ENCODE measurements at places on chromosomes 3 and 15. TPM values are rescaled to one million over a fixed set of nuclear protein-coding genes. Genes with fewer than 3 reads are reported as not detected.
A peak's percentile ranks its signal among the peaks of the same experiment; 100 is the strongest.

SNTN gene
- not detected for total RNA-seq

TMIE gene
- total RNA-seq = 0.90 TPM

LRRIQ4 gene
- total RNA-seq = not detected

EFHB gene
- total RNA-seq = 1.3 TPM

LRCH3 gene
- 48.2 TPM for total RNA-seq

XRN1 gene
- 12.3 TPM for total RNA-seq

NAA50 gene
- total RNA-seq = 231 TPM

COL6A5 gene
- total RNA-seq = not detected

DUOXA1 gene
- total RNA-seq = not detected

RETNLB gene
- not detected for total RNA-seq

ERICH6 gene
- total RNA-seq = not detected

SLC7A14 gene
- 0.95 TPM for total RNA-seq

DNA sequence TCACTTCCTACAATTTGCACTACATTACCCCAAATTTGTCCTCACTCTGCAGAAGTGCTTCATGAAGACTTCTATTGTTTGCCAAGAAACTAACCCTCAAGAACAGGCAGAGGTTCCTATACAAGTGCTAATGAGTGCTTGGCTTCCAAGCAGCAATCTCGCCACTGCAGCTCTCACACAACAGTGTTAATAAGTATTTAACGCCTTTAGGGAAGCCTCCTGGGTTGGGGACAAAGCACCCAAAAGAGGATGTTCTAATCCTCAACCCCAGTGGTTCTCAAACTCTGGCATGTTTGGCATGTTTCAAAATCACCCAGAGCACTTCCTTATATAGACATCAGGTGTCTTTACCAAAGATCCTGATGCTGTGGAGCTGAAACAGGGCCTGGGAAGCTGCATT is 64.6 kb downstream of the ZIC4 start:
- no peak for DNase-seq

DNA sequence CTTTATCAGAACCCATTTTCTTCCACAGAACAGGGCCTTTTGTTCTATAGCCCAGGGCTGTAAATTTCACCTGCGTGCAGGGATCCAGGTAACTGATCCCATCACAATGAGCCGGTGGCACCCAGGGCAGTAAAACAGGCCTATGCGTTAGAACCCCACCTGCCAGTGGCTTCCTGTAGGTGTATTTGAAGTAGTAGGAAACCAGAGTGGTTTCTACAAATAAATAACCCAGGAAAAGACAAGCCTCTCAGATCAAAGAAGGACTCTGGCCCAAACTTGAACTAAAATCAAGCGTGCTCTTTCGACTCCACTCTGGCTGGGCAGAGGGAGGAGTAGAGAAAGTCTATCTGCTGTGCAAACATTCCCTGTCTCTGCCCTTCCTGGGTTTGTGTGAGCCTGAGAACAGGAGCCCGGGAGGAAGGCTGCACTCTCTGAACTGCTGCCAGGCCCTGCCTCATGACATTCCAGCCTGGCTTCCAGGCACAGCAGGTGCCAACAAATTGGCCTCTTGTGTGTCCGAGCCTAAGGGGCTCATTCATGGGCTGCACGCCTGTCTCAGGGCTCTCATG is 77.7 kb downstream of the CEMIP start:
- no peak for DNase-seq

DNA sequence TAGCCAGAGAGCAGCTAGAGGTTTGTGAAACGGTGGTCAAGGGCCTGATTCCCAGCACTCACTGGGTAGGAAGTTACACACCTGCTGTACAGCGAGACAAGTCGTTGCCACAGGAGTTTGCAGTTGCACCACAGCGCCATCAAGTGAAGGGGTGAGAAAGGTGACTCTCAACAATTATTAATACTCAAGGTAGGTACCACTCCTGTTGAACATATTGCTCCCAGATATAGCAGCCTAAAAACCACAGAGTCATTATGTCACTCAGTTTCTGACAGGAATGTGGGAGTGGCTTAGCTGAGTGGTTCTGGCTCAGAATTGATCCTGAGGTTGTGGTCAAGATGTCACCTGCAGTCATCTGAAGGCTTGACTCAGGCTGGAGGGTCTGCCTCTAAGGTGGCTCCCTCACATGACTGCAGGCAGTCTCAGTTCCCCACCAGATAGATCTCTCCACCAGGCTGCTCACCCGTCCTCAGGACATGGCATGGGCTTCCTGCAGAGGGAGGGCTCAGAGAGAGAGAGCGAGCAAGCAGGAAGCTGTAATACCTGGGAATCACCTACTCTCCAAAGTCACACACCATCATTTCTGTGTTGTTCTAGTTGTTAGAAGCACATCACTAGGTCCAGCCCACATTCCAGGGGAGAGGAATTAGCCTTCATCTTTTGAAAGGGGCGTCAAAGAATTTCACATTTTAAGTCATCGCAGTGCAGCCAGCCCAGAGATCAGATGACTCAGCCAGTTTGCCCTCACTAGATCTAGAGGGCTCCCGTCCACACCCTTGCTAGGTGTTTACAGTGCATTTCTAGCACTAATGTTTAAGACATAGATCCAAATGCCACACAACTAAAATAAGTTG is 17.0 kb upstream of the ANO10 start:
- no peak for DNase-seq

GRCh38 chr3:11170052-11170770 is 15.9 kb downstream of the HRH1 start:
- no peak for DNase-seq

DNA sequence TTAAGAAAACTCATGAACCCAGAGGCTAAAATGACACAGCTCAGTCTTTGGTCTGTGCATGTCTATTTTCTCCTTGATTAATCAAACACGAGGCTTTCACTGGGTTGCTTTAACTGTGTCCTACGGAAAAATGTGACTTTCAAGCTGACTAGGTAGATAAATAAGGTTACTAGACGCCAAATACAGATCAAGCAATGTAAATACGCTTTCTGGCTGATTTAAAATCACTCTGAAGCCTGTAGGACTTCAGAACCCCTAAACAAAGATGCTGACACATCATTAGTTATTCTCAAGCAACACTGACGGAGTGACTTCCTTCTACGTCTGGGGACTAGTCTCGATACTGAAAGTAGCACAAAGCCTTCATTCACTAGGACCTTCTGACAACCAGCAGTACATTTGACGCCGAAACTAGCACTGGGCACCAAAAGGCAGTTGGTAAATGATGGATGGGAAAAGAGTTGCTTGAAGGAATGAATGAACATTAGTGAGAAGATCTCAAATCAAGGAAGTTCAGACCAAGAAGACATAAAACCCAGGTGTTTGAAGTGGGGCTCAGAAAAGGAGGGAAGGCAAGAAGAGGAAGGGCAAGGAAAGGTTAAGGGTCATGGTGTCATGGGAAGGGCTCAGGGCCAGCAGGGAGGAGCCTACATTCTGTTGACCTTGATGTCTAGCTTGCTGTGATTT is 67.1 kb upstream of the CDV3 start:
- DNase-seq = no peak

DNA sequence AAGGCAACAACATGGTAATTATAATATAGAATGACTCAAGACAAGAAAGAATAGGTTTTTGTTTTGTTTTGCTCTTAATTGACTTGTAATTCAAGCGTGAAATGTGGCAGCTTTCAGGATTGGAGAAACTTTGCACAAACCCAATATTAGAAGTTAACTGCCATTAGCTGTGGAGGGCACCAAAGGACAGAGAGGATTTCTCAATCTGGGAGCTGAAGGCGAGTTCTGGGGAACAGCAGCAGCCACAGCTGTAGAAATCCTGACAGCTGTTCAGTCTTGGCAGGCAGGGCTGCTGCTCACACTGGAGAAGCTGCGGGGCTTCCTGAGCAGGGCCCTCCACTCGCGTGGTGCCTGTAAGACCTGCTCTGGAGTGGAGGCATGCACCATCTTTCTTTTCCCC is 182.2 kb upstream of the IL12A start:
- no peak for DNase-seq

- DNase-seq = peak; percentile 83
Measured at GRCh38 chr3:43998836-43999727, 242.6 kb upstream of the TOPAZ1 start.

DNA sequence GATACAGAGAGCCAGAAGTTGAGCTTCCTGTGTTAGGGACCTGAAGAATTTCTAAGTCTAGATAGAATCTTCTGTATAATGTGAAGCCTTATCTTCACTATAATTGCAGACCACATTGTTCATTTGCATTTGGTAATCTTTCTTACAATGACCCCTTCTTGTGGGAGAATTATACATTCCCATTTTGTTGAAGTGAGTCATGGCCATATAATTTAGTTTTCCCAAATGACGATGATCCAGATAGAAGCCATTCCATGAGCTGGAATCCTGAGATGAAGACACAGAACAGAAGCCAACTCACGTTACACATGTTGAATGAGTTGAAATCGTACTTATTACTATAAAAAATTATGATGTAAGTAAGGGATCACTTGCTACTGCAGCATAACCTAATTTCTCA is 187.8 kb downstream of the TUSC7 start:
- no peak for DNase-seq

DNA sequence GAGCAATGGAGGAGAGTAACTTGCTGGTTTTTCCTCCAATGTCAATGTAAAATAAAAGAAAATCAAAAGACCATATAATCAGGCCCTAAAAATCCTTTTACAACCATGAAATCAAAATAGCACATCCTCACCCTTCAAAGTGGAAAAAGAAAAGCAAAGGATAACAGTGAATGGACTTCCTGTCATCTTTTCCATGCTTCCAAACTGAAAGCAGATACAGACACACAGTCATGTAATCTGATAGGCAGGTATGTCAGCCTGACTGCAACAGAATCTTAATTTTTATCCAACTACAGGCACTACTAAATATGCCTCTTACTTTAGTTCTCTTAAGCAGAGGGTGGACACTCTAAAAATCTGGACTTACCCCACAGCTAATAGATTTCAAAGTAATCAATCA is 27.8 kb upstream of the IGDCC4 start:
- DNase-seq = no peak

DNA sequence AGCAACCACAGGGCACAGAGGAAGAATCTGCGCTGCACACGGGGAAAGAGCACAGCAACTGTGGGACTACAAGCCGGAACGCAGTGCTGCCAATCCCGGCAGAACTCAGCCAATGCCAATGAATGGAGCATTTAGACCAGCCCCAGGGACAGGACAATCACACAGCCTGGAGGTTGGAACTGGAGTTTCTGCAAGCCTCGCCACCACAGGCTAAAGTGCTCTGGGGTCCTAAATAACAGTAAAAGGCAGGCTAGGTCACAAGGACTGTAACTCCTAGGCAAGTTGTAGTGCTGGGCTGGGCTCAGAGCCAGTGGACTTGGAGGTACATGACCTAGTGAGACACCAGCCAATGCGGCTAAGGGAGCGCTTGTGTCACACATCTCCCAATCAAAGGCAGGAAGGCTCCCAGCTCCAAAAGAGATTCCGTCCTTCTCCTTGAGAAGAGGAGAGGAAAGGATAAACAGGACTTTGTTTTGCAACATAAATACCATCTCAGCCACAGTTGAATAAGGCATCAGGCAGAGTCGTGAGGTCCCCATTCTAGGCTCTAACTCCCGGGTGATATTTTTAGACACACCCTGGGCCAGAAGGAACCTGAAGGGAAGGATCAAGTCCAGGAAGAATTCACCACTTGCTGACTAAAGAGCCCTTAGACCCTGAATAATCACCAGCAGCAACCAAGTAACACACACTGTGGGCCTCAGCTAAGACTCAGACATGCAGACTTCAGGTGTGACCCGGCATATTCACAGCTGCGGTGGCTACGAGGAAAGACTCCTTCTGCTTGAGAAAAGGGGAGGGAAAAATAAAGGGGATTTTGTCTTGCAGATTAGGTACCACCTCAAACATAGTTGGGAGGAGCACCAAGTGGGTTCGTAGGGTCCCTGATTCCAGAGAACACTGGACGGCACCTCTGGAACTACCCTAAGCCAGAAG is 85.5 kb upstream of the XXYLT1 start:
- DNase-seq = no peak

DNA sequence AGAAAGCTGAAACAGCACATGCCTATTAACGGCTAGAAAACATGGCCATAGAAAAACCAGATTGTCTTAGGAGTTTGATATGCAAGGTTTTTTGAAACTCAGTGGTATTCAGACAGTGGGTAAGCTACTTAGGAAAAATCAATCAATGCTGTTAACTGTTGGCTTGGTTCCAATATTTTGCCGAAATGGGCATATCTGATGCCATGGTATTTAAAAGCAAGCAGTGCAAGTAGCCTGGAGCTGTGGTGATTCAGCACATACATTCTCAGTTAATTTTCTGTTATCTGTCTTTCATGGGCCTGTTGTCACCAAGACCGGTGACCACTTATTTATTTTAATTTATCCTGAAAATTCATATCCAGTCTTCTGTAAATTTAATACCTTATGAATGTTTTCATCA is 17.3 kb upstream of the SUCNR1 start:
- no peak for DNase-seq

GRCh38 chr15:101407439-101407838 is 82.1 kb downstream of the PCSK6 start:
- peak; percentile 34 for DNase-seq

DNA sequence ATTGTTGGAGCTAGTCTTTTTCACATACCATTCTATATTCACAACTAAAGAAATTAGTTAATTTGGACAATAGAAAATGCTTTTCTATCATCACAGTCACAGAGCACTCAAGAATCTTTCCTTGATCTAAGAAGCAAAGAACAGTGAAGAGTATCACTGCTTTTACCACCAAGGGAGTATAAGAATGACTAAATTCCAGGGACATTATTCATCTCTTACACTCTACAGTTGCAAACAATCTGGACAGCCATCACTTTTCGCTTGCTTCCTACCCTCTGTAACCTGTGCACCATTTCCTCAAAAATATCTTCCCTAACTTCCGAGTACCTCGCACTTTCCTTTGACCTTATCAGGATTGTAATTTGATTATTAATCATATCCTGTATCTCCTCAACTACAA is 359.5 kb upstream of the TMCO5A start:
- DNase-seq = no peak

- no peak for DNase-seq
Measured at GRCh38 chr3:61569856-61570580, 8.6 kb downstream of the PTPRG start.

Measured in H1 (cell line).